ENCODE measurements at places on chromosomes 4 and X. TPM values are rescaled to one million over a fixed set of nuclear protein-coding genes. Genes with fewer than 3 reads are reported as not detected.

- DNase-seq, result no peak
Observed at GRCh38 chrX:5916945-5917344, 311.7 kb downstream of the NLGN4X start.

The PABPC4L gene
- 0.24 TPM for total RNA-seq

GRCh38 chr4:25760518-25761157 lies 102.2 kb downstream of the SEL1L3 start:
- no peak for DNase-seq

DNA sequence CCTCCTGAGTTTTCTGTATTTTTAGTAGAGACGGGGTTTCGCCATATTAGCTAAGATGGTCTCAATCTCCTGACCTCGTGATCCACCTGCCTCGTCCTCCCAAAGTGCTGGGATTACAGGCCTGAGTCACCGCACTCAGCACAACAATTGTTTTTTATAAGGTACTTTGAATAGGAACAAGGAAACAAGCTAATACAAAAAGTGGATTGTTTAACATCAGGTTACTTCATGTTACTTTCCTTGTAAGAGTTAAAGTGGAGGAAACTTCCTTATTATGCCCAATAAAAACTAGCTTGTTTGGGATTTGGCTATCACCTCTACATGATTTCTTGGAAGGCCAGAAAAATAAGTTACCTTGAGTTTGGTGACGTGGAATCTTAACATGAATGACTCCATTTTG lies 698.7 kb downstream of the CCSER1 start:
- DNase-seq, result no peak

- DNase-seq, result no peak
Observed at GRCh38 chr4:24190761-24191695, 301.2 kb upstream of the PPARGC1A start.

- no peak for DNase-seq
Observed at GRCh38 chr4:53465281-53465680, 87.8 kb downstream of the FIP1L1 start.

DNA sequence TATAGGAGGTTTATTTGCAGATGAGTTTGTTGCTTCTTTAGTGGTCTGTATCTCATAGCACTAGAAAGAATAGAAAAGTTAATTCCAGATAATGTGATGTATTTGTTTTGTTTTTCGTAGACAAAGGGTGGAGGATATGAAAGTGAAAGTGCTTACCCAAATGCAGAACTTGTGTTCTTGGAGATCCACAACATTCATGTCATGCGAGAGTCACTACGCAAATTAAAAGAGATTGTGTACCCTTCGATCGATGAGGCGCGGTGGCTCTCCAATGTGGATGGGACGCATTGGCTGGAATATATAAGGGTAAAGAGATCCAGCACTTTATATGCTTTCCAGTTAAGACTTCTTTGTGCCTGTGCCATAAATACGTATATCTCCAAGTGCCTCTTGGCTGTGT lies 43.3 kb downstream of the MTMR1 start:
- DNase-seq, result no peak

GRCh38 chr4:88866862-88867550 lies 169.4 kb upstream of the NAP1L5 start:
- DNase-seq, result no peak

GRCh38 chr4:24511371-24512063 lies 72.8 kb downstream of the DHX15 start:
- no peak for DNase-seq

DNA sequence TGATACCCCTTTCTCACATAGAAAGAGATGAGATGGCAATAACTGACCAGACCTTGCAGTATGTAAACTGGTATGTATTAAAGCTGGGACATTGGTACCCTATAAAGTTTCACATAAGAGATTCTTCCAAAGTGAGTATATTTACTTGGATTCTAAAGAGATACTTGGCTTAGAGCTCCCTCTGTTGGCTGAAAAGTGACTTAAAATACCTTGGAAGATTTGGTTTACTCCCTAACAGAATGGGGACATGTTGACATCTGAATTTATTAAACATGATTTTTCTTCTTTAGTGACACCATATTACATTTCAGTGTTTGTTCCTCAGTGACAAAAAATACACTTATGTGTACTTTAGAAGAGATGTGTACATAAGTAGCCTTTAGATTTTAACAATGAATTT lies 47.9 kb upstream of the RGN start:
- no peak for DNase-seq

DNA sequence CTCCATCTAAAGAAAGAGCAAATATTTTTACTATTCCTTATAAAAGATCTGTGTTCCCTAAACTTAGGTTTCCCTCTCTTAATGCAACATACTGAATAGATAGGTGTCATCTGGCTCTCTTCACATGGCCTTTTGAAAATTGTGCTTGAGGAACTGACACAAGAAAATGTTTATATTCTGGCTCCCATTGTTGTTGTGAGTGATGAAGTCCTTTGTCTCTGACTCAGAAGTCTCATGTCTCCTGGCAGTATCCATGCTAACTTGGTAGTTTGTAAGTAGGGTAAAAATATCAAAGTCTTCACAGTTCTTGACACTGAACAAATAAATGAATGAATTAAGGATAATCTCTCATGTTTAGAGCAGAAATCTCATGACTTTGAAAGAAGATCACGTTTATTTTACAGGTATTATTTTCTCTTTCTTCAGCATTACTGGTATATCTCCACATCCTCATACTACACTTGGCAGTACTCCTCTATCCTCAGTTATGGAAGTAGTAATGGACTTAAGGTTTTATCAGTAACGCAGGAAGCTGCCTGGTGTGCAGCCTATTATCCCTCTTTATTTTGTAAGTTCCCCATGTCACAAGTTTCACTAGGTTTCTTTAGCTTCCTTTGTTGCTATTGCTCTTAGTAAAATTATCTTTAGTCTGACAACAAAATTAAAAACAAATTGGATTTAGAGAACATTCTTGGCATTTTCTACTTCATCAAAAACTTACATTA lies 14.2 kb upstream of the PABPC4L start:
- DNase-seq, result no peak

- DNase-seq, result no peak
Observed at GRCh38 chrX:53595266-53595810, 91.2 kb downstream of the HUWE1 start.

The FGA gene
- not detected for total RNA-seq

The OTUD5 gene
- total RNA-seq, result 32.7 TPM

DNA sequence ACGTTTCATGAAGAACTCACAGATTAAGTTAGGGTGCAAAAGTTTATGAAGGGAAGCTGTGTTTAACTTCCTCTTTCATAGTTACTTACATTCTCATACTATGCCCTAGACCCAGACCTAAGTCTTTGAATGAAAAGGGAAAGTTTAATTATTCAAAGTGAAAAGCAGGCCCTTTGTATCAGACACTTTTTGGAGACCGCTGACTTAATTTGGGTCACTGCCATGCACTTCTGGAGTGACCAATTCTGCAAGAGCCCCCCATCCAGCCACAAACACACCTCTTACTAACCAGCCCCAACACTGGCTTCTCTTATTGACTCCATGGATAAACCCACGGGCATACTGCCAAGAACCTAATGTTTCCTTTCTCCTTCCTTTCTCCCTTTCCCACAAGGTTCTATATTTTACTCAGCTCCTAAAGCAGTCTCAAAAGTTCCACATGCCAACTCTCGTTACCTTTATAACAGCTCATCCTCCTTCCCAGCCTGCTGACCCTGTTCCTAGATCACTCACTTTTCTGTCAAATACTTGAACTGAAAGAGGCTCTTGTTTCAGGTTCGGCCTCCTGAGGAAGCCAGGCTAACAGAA lies 34.5 kb downstream of the ABCE1 start:
- no peak for DNase-seq

- no peak for DNase-seq
Observed at GRCh38 chr4:123055943-123056342, 133.5 kb upstream of the NUDT6 start.

DNA sequence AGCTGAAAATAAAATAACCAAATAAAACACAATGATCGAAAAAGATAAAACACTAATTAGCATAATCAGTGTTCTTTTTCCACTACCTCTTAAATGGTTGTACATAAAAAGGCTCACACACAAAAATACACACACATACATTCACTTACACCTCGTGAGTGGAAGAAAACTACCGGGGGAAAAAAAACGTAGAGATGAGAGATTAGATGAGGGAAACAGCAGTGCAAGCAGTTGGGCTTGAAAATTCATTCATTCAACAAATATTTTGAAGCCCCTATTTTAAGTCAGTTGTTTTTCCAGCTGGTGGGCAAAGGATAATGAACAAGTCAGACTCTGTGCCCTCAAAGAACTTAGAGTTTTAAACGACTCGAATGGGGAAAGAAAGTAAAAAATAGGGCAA lies 1.0 kb downstream of the TBCK start:
- no peak for DNase-seq

The FAM9C gene
- not detected for total RNA-seq

The ETNPPL gene
- 0.96 TPM for total RNA-seq

DNA sequence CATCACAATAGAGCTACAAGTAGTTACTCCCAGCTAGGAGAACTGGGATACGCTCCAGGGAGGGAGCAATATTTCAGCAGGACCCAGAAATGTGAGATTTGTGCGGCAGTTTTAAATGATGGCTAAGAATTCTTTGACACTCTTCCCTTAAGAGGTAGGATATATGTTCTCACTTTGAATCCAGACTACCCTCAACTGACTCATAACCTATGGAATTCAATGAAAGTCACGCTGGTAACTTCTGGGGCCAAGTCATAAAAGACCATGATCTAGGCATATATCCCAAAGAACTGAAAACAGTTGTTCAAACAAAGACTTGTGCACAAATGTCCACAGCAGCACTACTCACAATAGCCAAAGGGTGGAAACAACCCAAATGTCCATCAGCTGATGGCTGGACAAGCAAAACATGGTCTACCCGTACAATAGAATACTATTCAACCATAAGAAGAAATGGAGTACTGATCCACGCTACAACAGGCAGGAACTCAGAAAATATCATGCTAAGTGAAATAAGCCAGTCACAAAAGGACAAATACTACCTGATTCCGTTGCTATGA lies 10.5 kb downstream of the CD99L2 start:
- no peak for DNase-seq
